D721Med (cell line): ENCODE measurements at places on chromosomes 2 and 18.

GRCh38 chr2:124572934-124573634 lies 548.0 kb downstream of the CNTNAP5 start:
- DNase-seq, result no peak

GRCh38 chr18:23889907-23890306 lies 124.6 kb upstream of the TTC39C start:
- no peak for DNase-seq

GRCh38 chr2:107242811-107243210 lies 356.8 kb upstream of the ST6GAL2 start:
- DNase-seq, result no peak

GRCh38 chr2:1750933-1751766 lies 6.8 kb upstream of the PXDN start:
- no peak for DNase-seq

- no peak for DNase-seq
Measured at GRCh38 chr2:74584088-74584645, 29.6 kb downstream of the DOK1 start.

GRCh38 chr2:98556344-98557033 lies 51.8 kb downstream of the COA5 start:
- no peak for DNase-seq

DNA sequence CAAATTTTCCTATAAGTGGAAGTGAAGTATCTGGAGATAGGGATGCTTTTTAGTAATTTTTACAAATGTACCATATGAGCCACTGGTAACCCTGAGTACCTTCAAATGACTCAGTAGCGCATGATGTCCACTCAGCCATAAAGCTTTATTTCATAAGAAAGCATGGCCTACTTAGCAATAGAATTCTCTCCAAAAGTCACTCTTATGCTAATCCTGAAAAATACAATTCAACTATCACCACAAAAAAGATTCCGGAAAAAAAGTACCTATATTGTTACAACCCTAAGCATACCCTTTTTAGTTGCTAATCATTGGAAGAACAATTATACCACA lies 732.2 kb downstream of the SOCS6 start:
- no peak for DNase-seq
